ENCODE measurements at places on chromosomes 4 and X.

- no peak for DNase-seq
Measured at GRCh38 chr4:183620421-183620820, 38.6 kb downstream of the RWDD4 start.

DNA sequence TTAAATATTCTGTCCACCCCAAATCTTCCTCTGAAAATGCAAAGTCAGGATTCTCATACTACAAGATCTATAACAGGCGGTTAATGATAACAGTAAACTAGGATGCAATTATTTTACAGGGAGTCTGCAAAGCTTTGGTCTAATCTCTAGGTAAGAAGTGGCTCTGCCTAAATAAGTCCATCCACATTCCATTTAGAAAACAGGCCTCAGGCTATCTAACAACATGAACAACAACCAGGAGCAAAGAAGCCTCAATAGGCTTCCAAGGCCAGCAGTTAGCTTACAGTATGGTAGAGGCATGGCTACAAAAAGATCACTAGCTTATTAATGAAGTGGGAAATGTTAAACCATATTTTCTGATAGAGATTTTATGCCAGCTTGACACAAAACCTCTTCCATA is 6.4 kb downstream of the MAB21L2 start:
- DNase-seq = no peak

GRCh38 chrX:143171703-143172102 is 146.0 kb downstream of the SPANXN4 start:
- no peak for DNase-seq

GRCh38 chr4:111943796-111944203 is 201.5 kb upstream of the FAM241A start:
- no peak for DNase-seq

DNA sequence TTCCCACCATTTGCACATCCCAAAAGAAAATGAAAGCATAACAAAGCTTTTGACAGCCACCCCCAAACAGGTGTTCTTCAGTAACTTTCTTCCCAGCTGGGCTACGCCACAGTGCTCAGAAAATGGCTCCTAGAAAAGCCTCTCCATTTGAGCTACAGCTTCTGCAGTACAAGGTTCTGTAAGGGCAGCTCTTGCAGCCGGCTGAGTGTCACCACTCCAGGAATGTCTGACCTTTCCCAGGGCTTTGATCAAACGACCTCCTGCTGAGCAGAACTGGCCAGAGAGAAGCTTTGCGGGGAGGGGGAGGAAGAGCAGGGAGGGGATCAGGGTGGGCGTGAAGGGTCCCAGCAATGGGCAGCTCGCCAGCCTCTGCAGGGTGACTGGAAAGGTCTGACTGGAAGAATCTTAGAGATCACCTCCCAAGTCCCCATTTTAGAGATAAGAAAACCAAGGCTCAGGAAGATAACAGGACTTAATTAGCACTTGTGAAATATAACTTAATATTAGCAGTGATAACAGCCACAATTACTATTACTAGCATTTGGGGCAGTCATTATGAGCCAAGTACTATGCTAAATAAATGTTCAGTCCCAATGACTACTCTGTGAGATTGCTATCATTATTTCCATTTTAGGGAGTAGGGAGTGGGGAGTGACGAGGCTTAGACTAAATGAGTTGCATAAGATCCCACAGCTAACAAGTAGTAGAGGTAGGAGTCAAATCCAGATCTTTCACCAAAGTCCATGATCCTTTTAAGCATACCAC is 51.1 kb downstream of the LEF1 start:
- no peak for DNase-seq
